ENCODE measurements at places on chromosomes 4 and X. TPM values are rescaled to one million over a fixed set of nuclear protein-coding genes. Genes with fewer than 3 reads are reported as not detected.

PHEX gene
- total RNA-seq, result 0.36 TPM

POU3F4 gene
- total RNA-seq, result not detected

CCNG2 gene
- total RNA-seq, result 5.2 TPM

ZIC3 gene
- not detected for total RNA-seq

- DNase-seq, result no peak
Observed at GRCh38 chr4:153269218-153269990, 65.2 kb downstream of the TRIM2 start.

DNA sequence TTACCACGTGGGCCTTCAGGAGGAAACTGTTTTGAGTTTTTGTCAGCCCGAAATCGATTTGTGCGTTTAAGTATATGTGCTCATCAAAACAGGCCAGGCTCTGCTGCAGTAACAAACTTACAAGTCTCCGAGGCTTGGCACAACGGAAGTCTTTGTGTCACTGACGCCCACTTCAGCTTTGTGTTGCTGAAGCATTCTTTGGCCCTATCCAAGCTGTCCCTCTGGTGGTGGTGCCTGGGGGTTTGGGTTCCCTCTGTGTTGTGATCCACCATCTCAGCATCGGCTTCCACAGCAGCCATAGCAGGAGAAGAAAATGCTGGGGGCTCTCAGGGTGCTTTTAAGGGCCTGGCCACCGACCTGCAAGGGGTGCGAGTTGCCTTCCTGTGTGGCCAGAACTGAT, 176.4 kb downstream of the PTTG2 start:
- no peak for DNase-seq

- DNase-seq, result no peak
Observed at GRCh38 chrX:131752493-131753198, 208.8 kb downstream of the OR13H1 start.

Measured in A172 (cell line).